ENCODE measurements at places on chromosomes 5 and 9.

- DNase-seq = no peak
Observed at GRCh38 chr9:23850242-23850689, 24.2 kb upstream of the ELAVL2 start.

DNA sequence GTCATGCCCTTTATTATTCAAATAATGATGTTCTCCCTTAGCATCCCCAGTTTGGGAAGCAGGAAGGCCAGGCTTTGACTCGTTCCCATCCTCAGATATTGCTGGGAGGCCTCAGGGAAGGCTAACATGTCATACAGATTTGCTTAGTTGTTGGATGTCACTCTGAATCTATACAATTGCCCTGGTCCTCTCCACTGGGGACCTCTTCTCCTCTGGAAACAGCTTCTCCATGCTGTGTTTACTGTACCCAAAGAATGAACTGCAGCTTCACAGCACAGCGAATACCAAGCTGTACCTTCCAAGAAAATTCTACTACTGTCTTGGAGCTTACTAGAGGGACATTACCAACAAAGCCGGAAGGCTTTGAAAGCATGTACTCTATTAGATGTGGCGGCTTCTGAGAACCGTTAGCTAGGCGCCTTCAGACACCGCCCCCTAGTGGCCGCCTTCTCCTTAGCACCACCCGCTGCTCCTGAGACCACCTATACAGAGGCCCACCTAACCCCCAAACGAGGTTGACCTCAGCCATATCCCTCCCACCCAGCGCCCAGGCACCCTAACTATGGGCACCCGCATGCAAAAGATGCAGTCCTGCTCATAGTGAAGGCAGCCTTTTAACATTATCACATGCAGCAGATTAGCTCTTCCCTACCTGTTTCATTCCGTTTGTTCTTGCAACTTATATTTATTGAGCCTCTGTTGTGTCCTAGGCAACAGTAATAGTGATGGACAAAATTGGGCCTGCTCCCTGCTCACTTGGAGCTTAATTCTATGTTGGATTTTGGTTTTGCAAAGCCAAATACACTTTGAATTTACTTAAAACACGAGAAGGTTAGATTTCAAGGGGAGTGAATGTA lies 34.9 kb upstream of the FOXI1 start:
- no peak for DNase-seq

- DNase-seq = peak; percentile 45
Observed at GRCh38 chr5:181190711-181191525, 14.1 kb downstream of the TRIM7 start.

DNA sequence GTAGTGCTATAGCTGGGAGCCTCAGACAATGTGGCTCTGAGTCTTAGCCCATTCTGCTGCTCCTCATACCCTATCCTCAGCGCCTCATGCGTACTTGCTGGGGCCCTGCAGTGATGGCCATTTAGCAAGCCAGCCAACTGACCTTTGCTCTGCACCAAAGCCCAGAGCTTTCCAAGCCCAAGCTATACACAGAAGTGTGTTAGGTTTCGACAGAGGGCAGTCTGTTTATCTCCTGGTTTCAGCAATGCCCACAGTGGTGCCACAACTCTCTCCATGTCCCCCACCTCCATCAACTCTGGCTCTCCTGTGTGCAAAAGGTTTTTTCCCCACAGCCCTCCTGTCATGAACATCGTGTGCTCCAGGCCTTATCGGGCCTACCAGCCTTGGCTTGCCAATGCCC lies 16.9 kb downstream of the GNG10 start:
- no peak for DNase-seq

- no peak for DNase-seq
Observed at GRCh38 chr9:32886021-32886420, 102.7 kb downstream of the TMEM215 start.

DNA sequence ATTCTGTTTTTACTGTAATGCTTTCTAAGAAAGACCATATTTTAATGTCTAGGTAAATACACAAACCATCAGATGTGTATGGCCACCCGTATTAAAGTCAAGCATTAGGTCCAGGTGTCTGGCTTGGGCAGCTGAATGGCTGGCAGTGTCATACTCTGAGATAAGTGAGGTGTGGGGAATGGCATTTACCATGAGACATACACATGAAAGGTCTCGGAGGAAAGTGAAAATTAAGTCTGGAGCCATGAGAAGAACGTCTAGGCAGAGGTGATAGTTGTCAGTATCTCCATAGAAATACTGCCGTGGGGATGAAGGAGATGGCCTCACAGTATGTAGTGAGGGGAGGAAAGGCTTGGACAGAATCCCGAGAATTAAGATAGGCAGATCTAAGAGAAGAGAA lies 164.3 kb downstream of the TLE4 start:
- no peak for DNase-seq

Data from stimulated activated CD4-positive, alpha-beta T cell treated with anti-CD3 and anti-CD28 coated beads, Interleukin-4, amount 100 ng/mL, for 4 hours (primary cell).